ENCODE measurements at places on chromosomes 16 and 17. TPM values are rescaled to one million over a fixed set of nuclear protein-coding genes. Genes with fewer than 3 reads are reported as not detected.

NOTUM gene
- 4.4 TPM for total RNA-seq

MARCHF10 gene
- 5.1 TPM for total RNA-seq

AP1G1 gene
- 78.9 TPM for total RNA-seq

NAGS gene
- 6.4 TPM for total RNA-seq

TMC8 gene
- 33.8 TPM for total RNA-seq

GP1BA gene
- 0.92 TPM for total RNA-seq

SPAG5 gene
- 4.9 TPM for total RNA-seq

MAP2K3 gene
- total RNA-seq, result 55.2 TPM

SPNS1 gene
- 77.5 TPM for total RNA-seq

FOXN1 gene
- 0.15 TPM for total RNA-seq

CACNG5 gene
- not detected for total RNA-seq

TBC1D26 gene
- not detected for total RNA-seq

- no peak for DNase-seq
Measured at GRCh38 chr16:48347980-48348379, 37.2 kb downstream of the SIAH1 start.

DNA sequence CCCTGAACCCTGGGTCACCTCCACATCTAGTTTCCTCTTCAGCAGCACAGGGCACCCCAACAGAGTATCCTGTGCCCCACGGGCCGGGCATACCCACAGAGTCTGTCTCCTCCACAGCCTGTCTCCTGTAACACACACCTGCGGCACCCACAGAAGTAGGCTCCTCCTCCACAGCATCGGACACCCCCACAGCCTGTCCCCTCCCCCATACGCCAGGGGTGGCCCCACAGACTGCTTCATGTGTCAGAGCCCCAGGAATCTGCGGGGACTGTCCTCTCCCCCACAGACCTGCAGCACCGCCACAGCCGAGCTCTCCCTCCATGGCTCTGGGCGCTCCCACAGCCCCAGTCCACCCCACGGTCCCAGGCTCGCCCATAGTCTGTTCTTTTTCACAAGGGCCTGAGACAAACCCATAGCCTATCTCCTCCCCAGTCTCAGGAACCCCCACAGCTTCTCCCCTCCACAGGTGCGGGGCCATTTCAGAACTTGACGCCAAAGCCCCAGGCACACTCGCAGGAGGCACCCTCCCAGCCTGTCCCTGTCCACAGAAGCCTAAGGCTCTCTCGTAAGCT is 1.4 kb downstream of the KIAA0753 start:
- DNase-seq, result no peak

- DNase-seq, result no peak
Measured at GRCh38 chr17:79648181-79648831, 37.5 kb upstream of the RBFOX3 start.

GRCh38 chr16:81658373-81658772 is 120.7 kb upstream of the PLCG2 start:
- DNase-seq, result no peak

- no peak for DNase-seq
Measured at GRCh38 chr17:74573169-74573568, 5.9 kb upstream of the CD300H start.

DNA sequence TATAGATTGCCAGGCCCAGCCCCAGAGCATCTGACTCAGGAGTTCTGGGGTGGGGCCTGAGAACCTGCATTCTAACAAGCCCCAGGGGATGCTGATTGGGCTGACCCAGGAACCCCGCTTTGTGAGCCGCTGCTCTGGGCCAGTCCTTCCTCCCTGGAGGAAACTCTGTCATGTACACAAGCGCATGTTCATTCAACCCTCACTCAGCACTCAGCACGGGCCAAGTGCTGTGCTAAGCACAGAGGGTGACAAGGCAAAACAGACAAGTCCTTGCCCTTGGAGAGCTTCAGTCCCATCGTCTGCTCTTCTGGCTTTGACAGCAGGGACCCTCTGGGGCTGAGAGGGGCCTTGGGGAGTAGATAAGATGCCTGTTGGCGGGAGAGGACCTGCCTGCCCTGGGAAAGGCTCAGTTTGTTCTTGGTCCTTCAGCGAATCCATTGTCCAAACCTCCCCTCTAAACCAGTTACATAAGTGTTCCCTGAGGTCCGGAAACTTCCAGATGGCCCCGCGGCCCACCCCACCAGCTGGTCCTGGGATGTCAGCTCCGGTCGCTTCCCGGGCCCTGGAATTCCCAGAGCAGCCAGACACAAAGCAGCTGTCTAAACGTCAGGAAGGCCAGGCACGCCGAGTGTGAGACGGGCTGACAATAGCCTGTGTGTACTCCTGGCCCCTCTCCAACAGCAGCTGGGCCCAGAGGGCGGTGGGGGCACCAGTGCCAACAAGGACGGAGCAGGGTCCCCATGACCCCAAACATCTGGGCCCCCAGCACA is 88.8 kb downstream of the ZDHHC7 start:
- peak; percentile 64 for DNase-seq

GRCh38 chr16:17375461-17376304 is 95.1 kb downstream of the XYLT1 start:
- DNase-seq, result no peak

- no peak for DNase-seq
Measured at GRCh38 chr16:10511829-10512228, 68.6 kb downstream of the EMP2 start.

- DNase-seq, result no peak
Measured at GRCh38 chr17:57471868-57472368, 215.6 kb downstream of the MSI2 start.

- DNase-seq, result peak; percentile 43
Measured at GRCh38 chr17:1077986-1078711, 81.2 kb downstream of the TIMM22 start.

DNA sequence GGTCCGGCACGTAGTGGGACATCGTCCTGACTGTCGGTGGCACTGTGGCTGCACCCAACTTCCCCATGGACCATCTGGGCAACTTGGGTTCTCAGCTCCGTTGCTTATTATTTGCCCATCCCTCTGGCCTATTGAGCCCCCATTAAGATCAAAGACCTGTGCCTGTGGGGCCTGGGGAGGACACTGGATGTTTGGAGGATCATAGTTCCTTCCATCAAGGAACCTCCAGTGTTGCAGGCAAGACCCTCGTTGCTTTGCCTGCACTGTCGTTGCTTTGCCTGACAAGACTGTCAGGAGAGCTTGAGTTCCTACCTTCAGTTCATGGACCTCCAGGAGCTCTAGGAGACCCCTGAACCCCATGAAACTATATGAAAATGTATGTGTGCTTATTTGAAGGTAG is 127.2 kb downstream of the CCDC144A start:
- no peak for DNase-seq

GRCh38 chr17:48081858-48082257 is 19.4 kb downstream of the CBX1 start:
- DNase-seq, result no peak

DNA sequence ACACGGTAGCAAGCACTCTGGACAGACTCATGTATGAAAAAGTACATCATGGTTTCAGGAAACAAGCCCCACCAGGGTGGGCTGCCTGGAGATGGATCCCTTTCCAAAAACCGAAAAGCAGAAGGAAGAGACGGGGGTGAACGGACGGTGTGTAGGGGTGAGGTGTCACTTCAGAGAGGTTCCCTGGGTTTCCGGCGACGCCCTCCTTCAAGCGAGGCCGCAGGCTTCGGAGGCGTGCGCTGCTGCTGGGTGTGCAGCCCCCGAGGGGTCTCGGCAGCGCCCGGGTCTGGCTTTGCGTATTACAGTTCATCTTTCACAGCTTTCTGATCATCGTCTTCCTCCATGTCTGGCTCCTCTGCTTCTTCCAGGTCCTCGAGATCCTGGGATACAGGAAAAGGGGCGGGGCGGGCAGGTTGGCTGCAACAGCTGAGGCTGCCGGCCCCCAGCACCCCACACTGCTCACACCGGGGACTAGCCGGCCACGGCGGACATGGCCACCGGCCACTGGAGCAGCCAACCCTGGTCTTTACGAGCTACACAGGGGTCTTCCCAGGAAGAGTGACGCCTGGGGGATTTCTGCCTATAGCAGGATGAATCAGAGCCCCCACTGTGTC is 9.0 kb upstream of the PPP1R27 start:
- DNase-seq, result no peak

DNA sequence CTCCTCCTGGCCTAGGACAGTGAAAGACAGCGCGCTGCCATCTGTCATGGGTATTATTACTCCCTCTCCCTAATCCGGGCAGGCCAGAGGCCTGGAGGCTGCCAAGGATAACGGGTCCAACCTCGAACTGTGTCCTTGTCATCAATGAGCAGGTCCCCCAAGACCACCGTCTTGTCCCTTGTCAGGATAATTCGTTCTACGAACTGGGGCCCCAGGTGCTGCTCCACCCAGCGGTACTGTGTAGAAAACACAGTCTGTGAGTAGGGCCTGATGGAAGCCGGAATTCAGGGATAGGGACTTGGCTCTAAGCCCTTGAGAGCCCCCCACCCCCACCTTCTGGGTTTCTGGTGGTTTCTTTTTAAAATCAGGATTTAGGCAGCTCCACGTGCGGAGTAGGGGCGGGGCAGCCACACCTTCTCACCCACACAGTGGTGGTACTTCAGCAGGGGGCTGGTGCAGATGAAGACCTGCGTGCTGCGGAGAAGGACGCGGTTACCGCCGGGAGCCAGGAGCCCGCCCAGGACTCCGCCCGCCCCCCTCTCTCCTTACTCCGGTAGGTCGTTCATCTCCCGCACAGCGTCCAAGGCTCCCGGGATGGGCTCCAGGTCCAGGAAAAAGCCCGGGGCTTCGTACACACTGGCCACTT is 787 bp downstream of the NT5C start:
- peak; percentile 66 for DNase-seq

DNA sequence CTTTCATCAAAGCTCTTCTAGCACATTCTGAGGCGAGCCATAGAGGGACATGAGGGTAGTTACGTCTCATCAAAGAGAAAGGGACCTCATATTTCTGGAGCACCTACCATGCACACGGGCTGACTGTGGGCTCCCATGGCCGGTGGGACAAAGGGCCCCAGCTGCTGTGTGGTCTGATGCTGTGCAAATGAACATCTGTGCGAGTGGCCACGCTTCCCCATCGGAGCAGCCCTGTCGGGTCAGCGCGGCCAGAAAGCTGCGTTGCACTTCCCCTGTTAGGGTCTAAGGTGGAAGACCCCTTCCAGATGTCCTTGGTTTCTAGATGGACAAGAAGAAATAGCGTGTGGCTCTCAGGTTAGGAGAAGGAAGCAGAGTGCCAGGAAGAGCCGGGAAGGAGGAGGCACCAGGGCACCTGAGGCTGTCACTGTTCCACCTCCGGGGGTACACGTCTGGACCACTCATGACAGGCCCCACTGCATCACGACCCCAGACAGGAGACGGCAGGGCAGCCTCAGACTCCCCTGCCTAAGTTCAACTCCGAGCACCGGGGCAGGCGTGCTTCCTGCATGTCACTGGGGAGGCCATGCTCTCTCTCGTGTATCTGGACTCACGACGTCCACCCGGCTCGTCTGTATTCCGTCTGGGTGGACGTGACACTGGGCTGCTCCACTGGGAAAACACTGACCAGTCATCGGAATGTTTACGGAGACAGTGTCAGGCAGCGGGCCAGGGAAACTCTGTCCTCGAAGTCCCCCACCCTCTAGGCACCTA is 8.5 kb upstream of the BAIAP2 start:
- peak; percentile 41 for DNase-seq

DNA sequence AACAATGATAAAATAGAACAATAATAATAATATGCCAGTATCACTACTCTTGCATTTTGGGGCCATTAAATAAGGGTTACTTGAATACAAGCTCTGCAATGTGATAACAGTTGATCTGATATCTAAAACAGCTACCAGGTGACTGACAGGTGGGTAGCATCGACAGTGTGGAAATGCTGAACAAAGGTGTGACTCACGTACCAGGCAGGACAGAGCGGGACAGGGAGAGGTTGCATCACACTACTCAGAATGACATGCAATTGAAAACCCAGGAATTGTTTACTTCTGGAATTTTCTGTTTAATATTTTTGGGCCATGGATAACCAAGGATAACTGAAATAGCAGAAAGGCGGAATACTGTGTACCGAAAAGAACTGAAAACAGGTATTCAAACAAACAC is 15.8 kb upstream of the ZNF19 start:
- DNase-seq, result no peak

- no peak for DNase-seq
Measured at GRCh38 chr16:65446427-65446826, 324.6 kb upstream of the CDH11 start.

DNA sequence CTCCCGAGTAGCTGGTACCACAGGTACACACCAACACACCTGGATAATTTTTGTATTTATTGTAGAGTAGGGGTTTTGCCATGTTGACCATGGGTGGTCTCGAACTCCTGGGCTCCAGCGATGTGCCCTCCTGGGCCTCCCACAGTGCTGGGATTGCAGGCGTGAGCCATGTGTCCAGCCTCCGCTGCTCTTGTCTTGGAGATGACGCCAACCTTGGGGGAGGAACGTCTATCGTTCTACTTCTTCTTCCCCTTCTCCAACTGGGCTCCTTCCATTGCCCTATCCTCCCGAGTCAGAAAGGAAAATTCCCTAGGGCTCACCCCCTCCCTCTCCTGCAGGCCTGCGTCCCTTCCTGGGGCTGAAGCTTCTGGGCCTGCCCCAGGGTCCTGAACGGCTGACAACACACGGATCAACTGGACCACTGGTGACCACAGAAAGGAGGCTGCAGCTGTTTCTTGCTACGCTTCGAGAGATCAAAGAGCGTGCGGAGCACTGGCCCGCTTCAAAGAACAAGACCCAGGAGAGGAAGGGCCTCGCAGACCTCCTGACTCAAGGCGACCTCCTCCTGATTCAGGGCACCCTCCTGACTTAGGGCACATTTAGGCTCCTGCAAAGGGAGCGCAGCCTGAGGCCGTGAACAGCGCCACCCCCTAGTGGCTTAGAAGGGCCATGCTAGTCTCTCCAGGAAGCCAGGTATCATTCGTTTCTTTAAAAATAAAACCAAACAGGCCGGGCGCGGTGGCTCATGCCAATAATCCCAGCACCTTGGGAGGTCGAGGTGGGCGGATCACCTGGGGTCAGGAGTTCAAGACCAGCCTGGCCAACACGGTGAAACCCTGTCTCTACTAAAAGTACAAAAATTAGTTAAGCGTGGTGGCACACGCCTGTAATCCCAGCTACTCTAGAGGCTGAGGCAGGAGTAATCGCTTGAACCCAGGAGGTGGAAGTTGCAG is 48.5 kb upstream of the HELZ start:
- peak; percentile 80 for DNase-seq

GRCh38 chr16:67148656-67149275 is 2.0 kb downstream of the B3GNT9 start:
- DNase-seq, result no peak

DNA sequence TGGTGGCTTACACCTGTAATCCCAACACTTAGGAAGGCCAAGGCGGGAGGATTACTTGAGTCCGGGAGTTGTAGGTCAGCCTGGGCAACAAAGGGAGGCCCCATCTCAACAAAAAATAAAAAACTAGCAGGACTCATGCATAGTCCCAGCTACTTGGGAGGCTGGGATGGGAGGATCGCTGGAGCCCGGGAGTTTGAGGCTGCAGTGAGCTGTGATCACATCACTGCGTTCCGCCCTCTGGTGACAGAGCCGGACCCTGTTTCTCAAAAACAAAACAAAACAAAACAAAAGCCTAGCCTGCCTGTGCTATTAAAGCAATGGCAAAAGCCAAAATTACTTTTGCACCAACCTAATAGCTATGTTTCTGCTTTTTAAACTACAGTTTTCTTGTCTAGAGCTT is 1.5 kb downstream of the FCSK start:
- DNase-seq, result no peak

Data from lower lobe of right lung (tissue), 2 donors.